ENCODE measurements at places on chromosomes 12 and 14. TPM values are rescaled to one million over a fixed set of nuclear protein-coding genes. Genes with fewer than 3 reads are reported as not detected.

Gene LRTM2
- not detected for total RNA-seq

Gene OAS2
- total RNA-seq, result 0.13 TPM

GRCh38 chr14:87999277-87999676 lies 5.7 kb upstream of the GPR65 start:
- DNase-seq, result no peak

DNA sequence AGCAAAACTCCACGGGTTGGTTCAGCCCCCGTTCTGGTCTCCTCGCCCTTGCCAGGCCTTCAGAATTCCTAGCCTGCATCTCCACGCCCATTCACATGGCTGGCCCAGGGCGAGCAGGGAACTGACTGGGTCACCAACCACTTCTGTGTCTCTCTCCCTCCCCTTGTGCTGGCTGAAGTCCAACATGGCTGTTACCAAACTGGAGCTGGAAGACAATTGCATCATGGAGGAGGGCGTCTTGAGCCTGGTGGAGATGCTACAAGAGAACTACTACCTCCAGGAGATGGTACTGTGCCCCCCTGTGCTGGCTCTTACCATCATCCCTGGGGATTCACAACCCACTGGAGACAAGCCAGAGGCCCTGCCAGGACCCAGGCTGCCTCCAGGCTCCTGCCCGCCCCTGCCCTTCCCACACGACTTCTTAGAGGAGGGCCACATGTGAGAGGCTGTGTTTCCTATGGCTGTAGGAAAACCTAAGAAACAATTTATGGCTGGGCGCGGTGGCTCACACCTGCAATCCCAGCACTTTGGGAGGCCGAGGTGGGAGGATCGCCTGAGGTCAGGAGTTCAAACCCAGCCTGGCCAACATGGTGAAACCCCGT lies 9.9 kb downstream of the LRRC74A start:
- no peak for DNase-seq

GRCh38 chr12:32366714-32367113 lies 32.6 kb upstream of the FGD4 start:
- DNase-seq, result no peak

DNA sequence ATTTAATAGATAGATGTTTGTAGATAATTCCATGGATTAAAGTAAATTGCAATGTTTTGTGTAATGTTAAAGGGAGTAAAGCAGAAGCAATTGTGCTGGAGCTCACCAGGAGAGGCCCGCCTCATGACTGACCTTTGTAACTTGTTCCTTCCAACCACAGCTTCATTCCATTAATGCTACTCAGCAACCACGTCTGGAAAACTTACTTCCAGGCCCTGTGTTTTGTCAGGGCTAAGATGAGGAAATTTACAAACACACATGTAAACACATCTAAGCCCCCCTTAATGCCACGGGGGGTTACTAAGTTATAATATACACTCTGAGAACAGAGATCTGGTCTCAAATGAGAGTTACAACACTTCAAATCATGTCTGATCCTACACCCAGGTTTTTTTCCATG lies 12.4 kb downstream of the LUM start:
- no peak for DNase-seq

Gene MMP19
- total RNA-seq, result 1.1 TPM

DNA sequence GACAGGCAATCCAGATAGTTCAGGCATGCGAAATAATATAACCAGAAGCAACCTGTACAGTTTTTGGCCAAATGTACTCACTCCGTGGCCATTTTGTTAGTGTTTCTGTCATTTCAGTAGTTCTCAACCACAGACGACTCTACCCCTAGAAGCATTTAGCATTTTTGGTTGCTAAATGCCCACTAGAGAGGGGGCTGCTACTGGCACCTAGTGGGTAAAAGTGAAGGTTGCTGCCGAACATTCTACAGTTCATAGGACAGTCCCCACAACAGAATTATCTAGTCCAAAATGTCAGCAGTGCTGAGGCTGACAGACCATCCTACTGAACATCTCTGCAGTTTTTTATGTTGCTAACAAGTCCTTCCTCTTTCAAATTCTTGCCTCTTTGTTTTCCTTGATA lies 107.4 kb downstream of the TSHR start:
- DNase-seq, result peak; percentile 38

GRCh38 chr12:60333461-60333860 lies 737.6 kb downstream of the SLC16A7 start:
- DNase-seq, result no peak

- no peak for DNase-seq
Measured at GRCh38 chr14:57939084-57939483, 73.2 kb upstream of the SLC35F4 start.

Gene C12orf60
- total RNA-seq, result 1.5 TPM

GRCh38 chr12:122051231-122051876 lies 27.2 kb upstream of the MLXIP start:
- DNase-seq, result no peak

Gene HCFC2
- total RNA-seq, result 3.8 TPM

Gene FGD4
- 0.83 TPM for total RNA-seq

- DNase-seq, result no peak
Measured at GRCh38 chr14:95910628-95911027, 34.0 kb downstream of the TUNAR start.

GRCh38 chr14:92702441-92702918 lies 45.9 kb downstream of the LGMN start:
- DNase-seq, result no peak

DNA sequence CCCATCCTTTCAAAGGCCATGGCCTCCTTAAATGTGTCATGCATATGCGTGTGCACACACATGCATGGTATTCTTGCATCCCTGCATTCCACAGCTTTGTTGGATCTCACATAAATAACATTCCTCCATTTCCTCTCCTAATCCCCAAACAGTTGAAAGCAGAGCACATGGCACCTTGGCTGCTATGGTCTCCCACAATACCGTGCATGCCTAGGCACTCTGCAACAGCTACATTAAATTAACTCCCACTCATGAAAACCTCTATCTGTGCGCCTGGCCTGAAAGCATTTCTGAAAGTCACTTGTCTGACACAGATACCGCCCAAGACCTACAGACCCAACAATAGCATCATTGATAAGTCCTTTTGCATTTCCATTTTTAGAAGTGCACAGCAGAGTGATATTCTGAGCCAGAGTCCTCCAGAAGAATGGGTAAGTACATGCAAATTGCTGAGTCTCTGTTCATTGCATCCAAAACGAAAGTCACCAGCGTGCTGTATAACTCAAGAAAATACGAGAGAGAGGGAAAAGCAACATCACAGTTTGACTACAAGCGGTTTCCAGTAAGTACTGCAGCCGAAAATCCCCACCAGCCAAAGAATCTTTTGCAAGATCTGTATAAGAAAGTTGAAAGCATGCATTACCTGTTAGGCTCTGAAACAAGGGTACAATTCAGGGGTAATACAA lies 436 bp downstream of the ASB2 start:
- no peak for DNase-seq

Gene PCED1B
- total RNA-seq, result 7.2 TPM

GRCh38 chr12:124388679-124389137 lies 93.8 kb downstream of the RFLNA start:
- DNase-seq, result no peak

DNA sequence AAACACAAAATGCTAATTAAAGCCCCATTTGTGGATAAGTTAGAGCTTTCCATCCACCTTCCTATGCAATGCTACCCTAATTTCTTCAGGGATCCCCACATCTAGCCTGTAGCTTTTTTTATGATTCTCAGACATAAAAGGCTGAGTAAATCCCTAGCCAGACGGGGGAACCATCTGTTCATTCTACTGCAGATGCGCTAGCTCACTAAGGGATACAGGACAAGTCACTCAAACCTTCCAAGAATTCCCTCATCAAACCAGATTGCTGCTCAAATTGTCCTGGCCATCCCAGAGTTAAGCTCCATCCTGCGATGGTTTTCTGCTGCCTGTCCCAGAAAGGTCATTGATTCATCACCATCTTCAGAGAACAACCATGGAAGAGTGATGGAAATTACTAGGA lies 56.7 kb downstream of the MYRFL start:
- no peak for DNase-seq

DNA sequence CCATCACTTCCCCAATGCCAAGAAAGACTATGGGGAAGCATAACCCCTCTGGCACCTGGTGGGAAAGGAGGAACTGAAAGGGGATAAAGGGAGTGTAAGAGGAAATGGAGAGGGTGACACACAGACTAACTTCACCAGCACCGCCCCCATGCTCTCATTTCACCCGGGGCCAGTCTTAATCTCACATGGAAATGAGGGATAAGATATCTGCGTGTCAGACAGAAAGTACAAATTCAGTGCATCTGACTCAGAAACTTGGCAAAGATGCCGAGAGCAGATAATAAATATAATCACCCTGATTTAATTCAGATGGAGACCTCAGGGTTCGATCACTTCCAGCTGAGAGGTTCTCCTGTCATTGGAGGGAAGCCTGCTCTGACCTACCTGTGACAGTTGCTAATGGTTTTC lies 191.6 kb downstream of the DUSP6 start:
- peak; percentile 8 for DNase-seq

DNA sequence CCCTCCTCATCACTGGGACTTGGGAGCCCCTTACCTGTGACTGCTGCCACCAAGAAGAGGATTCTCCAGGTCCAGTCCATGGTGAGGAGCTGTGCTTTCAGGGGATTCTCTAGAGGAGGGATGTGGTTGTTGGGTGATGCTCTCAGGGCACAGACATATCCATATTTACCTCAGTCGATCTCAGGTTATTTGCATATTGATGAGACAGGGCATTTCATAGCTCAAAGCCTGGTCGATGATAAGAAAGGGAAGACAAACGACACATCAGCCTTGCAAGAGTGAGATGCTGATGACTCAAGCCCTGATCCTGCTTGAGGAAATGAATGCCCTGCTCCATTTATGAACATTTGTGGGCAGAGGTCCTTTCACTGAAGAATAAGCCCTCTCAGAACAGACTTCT lies 981.0 kb downstream of the TMEM121 start:
- DNase-seq, result no peak

DNA sequence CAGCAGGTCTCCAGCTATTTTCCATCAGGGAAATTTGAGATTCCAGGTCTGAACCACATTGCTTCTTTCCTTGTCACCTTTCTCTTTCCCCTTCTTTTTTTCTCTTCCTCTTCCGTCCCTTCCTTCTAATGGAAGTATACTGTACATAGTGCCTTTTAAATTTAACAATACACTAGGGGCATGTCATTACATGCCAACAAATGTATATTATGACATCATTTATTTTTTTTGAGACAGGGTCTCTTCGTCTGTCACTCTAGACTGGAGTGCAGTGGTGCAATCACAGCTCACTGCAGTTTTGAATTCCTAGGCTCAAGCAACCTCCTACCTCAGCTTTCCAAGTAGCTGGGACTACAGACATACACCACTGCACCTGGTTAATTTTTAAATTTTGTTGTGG lies 148.9 kb downstream of the SUDS3 start:
- no peak for DNase-seq

DNA sequence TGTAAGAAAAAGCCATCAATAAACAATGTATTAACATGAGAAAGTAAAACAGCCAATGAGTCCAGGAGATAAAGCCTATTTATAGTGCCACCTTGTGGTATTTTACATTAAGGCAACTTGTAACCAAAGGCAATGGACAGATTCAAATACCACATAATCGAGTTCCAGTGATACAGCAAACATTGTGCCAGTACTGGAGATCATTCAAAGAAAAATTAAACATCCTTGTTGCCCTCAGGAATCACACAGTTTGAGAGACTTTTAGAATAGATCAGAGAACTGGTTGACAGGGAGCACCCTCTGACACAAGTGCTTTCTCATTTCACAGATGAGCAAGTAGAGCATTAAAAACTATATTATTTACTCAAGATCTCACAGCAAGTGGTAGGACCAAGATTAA lies 98.1 kb downstream of the DDHD1 start:
- DNase-seq, result peak; percentile 41

All from K562 (cell line).